ENCODE measurements at places on chromosomes 3 and 15. TPM values are rescaled to one million over a fixed set of nuclear protein-coding genes. Genes with fewer than 3 reads are reported as not detected.

DNA sequence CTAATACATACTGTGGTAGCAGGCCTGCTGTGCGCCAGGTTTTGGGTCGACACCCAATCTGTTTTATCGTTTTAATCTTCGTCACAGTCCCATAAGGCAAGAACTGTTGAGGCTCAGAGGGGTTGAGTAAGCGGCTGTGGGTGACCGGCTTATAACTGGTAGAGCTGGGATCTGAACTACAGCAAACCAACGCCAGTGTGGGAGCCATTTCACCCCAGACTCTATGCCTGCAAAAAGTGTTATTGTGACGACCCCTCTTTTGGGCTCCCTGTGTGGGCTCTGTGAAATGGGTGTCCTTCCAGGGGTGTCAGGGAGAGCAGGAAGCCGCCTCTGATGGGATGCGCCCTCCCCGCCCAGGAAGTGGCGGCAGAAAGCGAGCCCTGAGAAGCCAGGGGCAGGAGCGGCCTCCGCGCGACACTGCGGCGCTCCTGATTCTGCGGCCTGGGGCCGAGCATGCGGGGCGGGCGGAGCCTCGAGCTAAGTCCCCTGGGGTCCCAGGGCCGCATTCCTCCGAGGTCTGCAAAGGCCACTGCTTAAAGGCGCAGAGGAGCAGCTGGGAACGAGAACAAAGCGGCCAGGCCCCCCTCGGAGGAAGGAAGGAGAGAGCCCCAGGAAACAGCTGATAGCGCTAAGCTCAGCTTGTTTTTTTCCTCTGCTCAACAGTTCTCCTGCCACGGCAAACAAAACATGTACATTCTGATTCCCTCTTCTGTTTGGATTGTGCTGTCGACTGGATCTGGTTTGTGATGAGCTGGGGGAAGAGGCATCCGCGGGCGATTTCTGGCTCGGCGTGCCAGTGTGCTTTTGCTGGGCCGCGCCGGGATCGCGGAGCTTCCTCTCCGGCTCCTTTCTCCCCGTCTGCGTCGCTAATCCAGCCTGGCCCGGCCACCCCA, 33.9 kb downstream of the GRK7 start:
- DNase-seq = peak; percentile 58

DNA sequence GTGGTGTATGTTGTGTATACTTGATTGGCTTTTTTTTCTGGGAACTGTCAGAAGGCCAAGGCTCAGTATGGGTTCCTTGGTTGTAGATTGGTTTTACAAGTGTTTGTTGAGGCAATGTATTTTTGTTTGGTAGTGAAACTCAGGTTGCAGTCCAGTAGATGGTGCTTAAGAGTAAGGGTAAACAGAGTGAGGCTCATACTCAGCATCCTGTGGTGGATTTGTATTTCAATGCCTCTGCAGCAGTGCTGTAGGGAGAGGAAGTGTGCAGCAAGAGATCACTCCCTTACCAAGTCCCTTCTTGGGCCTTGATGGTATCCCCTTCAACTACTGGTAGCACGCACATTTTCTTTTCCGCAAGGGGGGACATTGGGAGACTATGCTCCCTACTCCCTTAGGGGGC, 428.5 kb upstream of the CNTN3 start:
- no peak for DNase-seq

Gene NR1D2
- 24.5 TPM for polyA plus RNA-seq

Gene HIGD2B
- not detected for polyA plus RNA-seq
